T-helper 9 cell (primary cell): ENCODE measurements at places on chromosomes 11 and 22.

- no peak for DNase-seq
Observed at GRCh38 chr22:18905540-18906409, at the start of gene DGCR6. Gene DGCR6 (plus strand): TSS chr22:18906320. CDS start chr22:18906375, 55 bp downstream.

- no peak for DNase-seq
Observed at GRCh38 chr11:126830216-126830806, 170.3 kb downstream of the KIRREL3 start.

GRCh38 chr22:30541961-30542810, 4.4 kb downstream of the SEC14L6 start:
- no peak for DNase-seq

DNA sequence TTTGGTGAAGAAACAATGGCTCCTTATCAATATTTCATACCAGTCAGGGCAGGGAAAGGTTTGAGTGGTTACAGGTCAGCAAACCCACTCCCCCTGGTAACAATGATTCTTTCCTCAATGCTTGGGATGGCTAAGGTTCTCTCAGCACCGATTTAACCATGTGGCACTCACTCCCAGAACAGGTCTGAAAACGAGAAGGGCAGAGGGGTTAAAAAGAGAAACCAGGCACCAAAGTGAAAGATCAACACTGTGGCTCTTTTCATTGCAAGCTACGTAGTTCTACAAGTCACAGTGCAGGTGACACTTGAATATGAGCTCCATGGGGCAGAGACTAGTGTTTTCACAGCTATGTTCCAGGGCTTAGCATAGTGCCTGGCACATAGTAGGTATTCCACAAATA, 132.4 kb downstream of the PLEKHA7 start:
- DNase-seq = no peak

DNA sequence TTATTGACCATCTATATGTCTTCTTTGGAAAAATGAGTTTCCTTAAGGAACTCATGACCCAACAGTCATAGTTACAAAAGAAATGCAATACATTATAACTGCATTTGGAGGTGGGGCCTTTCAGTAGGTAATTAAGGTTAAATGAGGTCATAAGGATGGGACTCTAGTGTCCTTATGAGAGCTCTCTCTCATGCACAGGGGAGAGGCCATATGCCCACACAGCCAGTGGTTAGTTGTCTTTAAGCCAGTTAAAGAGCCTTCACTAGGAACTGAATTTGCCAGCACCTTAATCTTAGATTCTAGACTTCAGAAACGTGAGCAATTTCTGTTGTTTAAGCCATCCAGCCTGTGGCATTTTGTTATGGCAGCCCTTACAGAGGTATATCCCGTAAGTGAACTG, 27.3 kb downstream of the INTS4 start:
- no peak for DNase-seq

- no peak for DNase-seq
Observed at GRCh38 chr22:38947321-38948140, 9.9 kb upstream of the APOBEC3A start.

GRCh38 chr22:44219101-44219870, 38.6 kb downstream of the PARVG start:
- no peak for DNase-seq

DNA sequence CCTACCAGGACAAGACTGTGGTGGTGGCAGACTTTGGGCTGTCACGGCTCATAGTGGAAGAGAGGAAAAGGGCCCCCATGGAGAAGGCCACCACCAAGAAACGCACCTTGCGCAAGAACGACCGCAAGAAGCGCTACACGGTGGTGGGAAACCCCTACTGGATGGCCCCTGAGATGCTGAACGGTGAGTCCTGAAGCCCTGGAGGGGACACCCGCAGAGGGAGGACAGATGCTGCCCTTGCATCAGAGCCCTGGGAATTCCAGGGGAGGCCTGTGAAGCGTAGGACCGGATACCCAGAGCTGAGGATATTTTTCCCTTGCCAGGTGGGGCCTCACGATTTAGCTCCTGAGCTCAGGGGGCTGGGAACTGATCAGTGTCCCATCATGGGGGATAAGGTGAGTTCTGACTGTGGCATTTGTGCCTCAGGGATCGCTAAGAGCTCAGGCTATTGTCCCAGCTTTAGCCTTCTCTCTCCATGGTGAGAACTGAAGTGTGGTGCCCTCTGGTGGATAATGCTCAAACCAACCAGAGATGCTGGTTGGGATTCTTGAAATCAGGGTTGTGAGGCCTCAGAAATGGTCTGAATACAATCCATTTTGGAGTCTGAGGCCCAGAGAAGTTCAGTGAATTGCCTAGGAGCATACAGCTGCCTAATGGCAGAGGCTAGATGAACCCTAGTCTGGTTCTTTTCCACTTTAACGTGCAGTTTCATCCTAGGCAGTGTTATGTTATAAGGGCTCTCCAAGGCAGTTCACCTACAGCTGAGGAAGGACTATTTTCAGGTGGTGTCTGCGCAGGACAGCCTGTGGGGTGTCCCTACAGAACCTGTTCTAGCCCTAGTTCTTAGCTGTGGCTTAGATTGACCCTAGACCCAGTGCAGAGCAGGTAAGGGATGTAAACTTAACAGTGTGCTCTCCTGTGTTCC, 19.5 kb downstream of the PIK3IP1 start:
- no peak for DNase-seq

GRCh38 chr11:14378171-14378570, 19.2 kb upstream of the RRAS2 start:
- no peak for DNase-seq

DNA sequence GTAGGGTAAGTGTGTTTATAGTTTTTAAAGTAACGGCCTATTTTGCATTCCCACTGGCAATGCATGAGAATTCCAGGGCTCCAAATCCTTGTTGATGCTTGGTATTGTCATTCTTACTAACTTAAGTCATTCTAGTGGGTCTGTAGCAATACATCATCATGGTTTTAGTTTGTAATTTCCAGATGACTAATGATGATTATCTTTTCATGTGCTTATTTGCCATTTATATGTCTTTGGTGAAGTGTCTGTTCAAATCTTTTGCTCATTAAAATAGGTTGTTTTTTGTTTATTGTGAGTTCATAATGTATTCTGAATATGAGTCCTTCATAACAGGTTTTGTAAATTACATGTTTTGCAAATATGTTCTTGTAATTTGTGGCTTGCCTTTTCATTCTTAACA, 31.2 kb downstream of the MTMR3 start:
- DNase-seq = no peak

- DNase-seq = no peak
Observed at GRCh38 chr11:126072801-126073594, 10.3 kb upstream of the CDON start.

DNA sequence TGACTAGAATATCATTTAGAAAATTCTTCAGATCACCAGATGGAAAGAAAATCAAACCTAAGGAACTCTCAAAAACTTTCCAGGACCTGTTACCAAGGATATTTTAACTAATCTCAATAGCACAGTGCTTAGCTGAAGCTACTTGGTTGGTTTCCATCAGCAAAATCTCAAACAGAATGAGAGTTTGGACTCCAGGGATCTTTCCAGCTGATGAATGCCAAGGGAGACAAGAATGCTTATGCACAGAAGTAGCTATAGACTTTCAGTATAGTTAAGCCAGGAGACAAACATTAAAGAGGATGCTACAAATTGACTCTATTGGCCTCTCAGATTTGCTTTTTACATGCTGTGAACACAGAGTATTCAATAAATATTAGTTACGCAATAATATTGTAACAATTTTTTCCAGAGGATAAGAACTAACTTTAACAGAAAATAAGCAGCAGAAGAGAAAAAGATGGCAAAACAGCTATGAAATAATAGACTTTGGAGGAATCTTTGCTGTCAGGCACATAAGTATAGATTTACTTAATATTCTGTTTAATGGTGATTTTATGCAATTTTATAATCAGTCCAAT, 331.4 kb downstream of the DLG2 start:
- no peak for DNase-seq

DNA sequence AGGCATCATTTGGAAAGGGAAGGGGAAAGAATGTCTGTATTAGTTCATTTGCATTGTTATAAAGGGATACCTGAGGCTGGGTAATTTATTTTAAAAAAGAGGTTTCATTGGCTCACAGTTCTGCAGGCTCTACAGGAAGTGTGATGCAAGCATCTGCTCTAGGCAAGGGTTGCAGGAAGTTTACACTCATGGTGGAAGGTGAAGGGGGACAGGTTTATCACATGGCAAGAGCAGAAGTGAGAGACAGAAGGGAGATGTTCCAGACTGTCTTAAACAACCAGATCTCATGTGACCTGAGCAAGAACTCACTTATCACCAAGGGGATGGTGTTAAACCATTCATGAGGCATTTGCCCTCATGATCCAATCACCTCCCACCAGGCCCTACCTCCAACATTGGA, 90.6 kb downstream of the CCDC83 start:
- DNase-seq = no peak

- DNase-seq = no peak
Observed at GRCh38 chr22:30305906-30306626, 16.8 kb upstream of the CASTOR1 start.

DNA sequence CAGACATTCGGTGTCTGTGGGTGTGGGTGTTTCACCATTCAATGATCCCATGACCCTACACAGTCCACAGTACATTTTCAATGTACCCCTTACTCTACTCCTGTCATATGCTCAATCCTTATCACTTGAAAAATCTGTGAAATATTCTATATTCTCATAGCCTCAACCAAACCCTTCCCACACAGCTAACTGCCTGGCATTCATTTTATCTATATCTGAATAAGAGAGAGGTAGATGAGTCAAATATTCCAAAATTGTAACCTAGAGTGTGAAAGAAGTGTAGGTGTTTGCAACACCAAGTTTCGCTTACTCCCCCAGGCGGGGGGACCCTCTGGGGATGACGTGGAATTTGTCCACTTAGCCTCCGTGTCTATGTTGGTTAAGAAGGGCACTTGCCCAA, 354.8 kb downstream of the ETS1 start:
- DNase-seq = no peak

DNA sequence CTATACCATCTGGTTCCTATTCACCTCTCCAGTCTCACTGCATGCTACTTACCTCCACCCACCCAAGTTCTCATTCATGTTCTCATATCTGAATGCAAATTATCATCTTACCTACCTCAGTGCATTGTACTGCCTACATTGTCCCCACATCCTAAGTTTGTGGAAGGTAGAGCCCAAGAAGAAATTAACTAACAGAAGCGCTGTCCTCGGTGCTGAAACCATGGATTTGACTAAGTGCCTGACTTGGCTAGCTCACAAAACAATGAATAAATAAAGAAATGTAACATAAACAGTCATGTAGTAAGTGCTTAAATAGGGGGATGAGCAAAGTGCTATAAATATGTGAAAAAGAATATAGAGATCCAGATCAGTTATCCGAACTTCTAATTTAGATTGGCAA, 63.2 kb downstream of the GRIA4 start:
- no peak for DNase-seq

GRCh38 chr11:90656171-90656570, 433.3 kb upstream of the CHORDC1 start:
- DNase-seq = no peak

DNA sequence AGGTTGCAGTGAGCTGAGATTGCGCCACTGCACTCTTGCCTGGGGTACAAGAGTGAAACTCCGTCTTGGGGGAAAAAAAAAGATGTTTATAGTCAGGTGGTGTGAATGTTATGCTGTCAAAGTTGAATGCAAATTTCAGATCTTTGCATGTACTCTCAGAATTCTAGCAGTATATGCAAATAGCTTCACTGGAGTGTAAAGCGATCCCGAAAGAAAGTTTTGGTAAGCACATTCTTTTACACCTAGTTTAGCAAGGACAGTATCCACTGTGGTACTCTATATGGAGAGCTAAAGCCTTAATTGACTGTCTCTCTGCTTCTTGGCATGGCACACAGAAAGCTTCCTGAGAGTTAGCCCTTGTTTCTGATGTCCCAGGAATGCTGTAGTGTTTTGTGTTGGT, 4.0 kb downstream of the JAM3 start:
- DNase-seq = no peak

- no peak for DNase-seq
Observed at GRCh38 chr11:117366248-117366647, 38.6 kb downstream of the CEP164 start.

DNA sequence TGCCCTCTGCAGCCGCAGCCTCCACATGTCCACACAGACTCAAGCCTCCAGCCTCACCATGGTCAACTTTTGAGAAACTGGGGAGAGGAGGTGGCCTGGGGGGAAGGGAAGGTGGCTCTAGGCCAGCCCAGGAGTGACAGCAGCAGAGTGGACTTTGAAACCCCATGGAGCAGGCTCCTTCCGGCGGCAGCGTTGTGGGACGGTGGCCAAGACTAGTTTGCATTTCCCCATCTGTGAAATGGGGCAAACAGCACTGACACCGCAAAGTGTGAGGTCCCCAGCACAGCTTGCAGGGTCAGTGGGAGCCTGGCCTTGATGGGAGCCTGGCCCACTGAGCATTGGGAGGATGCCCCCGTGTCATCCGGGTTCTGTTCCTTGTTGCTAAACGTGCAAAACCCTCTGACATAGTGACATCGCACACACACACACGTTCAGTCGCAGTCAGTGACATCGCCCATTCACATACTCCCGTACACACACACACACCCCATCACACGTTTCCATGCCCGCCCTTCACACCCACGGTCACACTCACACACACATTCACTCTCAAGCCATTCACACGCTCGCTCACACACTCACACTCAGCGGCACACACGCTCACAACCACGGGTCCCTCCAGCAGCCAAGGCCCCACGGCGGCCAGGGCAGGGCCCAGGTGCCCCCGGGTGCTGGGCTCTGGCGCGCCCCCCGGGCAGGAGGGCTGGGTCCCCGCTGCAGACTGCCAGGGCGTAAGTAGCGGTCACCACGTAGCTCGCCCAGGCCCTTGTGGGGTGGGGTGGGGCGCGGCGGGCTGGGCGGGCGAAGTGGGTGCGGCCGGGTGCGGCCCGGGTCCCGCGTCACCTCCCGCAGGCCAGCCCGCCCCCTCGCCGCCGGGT, 585 bp downstream of the CYB5R3 start:
- peak; percentile 9 for DNase-seq

GRCh38 chr11:110373051-110373702, 56.6 kb upstream of the FDX1 start:
- no peak for DNase-seq

DNA sequence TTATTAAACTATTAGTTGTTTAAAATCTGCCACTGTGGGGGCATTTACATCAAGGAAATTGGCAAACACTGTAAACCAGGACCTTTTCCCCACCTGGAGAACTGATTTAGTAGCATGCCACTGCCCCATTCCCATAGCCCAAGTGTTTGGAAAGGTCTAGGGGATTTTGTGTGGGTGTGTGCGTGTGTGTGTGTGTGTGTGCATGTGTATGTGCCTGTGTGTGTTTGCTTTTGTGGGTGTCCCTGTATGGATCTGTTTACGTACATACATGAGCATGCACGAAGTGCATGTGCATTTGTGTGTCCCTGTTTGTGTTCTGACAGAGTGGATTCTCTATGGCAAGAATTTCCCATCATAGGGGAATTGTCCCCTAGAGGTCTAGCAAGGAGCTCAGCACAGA, 62.7 kb upstream of the LMO1 start:
- DNase-seq = no peak

GRCh38 chr22:16933291-16934282, 74.4 kb downstream of the GAB4 start:
- no peak for DNase-seq

DNA sequence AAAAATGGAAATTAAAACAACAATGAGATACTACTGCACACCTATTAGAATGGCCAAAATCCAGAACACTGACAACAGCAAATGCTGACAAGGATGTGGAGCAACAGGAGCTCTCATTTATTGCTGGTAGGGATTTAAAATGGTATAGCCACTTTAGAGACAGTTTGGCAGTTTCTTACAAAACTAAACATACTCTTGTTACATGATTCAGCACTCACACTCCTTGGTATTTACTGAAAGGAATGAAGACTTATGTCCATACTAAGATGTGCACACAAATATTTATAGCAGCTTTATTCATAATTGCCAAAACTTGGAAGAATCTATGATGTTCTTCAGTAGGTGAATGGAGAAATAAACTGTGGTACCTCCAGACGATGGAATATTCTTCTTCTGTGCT, 40.8 kb downstream of the PGM2L1 start:
- DNase-seq = no peak
